Bone marrow (tissue), 2 donors: ENCODE measurements at places on chromosomes 6 and 20.

DNA sequence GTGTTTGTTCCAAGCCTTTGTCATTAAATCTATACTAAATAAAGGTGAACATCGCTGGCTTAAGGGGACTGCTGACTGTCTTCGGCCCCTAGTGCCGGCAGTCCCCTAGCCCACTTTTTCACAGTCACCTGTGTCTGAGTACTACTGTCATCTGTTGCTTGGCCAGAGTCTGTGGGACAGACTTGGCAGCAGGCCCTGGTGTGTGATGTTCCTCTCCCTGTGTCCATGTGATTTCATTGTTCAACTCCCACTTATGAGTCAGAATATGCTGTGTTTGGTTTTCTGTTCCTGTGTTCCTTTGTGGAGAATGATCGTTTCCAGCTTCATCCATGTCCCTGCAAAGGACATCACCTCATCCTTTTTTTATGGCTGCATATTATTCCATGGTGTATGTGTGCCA lies 133.4 kb downstream of the HAO1 start:
- no peak for DNase-seq

GRCh38 chr6:84371681-84372080 lies 144.2 kb upstream of the CEP162 start:
- DNase-seq = no peak

- no peak for DNase-seq
Observed at GRCh38 chr20:19531446-19531845, 226.6 kb upstream of the RIN2 start.

DNA sequence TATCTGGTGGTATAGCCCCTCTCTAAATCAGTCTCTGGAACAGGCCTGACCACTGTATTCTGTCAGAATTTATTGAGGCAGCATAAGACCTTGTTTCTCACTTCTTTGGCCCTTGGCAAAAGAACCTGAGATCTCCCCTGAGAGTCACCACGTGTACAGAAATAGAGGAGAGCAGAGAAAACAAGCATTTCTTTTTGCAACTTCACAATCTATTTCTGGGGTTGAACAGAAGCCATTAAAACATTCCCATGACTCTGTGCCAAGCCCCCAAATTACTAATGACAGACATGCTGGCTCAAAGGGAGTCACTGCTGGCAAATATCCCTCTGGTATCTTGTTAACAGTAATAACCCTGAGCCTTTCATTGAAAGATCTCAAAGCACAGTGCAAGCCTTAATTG lies 395.3 kb downstream of the MAFB start:
- DNase-seq = no peak

- DNase-seq = no peak
Observed at GRCh38 chr20:59939879-59940128, 301 bp downstream of the PPP1R3D start.

DNA sequence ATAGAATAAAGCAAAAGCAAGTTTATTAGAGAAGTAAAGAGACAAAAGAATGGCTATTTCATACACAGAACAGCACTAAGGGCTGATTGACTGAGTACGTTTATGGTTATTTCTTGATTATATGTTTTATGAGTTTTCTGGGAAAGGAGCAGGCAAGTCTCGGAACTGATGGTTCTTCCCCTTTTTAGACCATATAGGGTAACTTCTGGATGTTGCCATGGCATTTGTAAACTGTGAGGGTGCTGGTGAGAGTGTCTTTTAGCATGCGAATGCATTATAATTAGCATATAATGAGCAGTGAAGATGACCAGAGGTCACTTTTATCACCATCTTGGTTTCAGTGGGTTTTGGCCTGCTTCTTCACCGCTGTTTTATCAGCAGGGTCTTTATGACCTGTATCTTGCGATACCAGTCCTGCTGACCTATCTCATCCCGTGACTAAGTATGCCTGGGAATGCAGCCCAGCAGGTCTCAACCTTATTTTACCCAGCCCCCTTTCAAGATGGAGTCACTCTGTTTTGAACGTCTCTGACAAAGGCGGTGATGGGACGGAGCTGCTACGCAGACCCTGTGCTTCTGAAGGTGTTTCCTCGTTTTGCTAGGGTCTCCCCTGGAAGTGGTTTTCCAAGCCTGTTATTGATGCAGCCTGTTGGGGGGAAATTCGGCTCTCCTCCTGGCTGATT lies 45.4 kb upstream of the BMP6 start:
- no peak for DNase-seq

- DNase-seq = no peak
Observed at GRCh38 chr6:24460966-24461365, 28.4 kb downstream of the GPLD1 start.

- no peak for DNase-seq
Observed at GRCh38 chr6:155436981-155437749, 18.5 kb downstream of the NOX3 start.

DNA sequence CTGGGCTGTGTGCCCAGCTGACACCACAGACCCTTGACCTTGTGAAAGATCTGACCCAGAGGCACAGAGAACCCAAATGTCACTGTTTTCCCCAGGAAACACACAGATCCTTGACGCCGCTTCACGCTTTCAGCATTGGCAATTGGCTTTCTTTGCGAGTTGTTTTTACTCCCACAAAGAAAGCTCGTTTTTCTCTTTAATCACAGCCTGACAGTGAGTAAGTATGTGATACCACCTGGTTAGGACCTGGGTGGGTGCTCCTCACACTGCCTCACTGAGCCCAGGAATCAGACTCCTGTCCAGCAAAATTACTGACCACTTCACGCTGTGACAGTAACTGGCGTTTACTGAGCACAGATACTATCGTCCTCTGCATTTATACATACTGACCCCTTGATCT lies 13.0 kb downstream of the RPL10A start:
- no peak for DNase-seq

DNA sequence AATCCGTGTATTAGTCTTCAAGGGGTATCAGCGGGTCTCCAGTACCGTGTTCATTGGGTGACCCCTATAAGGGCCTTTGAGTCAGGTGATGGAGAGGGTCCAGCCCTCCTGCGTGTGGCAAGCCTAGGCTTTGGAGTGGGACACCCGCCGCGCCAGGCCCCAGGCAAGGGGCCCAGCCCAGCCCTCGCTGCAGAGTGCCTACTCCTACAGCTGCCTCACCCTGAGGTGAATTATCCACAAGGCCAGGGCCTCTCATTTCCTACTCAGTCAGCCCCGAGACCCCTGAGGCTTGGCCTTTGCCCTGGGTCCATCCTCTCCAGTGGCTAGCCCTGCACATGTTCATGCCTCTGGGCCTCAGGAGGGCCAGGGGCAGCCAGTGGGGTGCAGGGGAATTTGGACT lies 45.1 kb downstream of the TMEM242 start:
- DNase-seq = no peak

DNA sequence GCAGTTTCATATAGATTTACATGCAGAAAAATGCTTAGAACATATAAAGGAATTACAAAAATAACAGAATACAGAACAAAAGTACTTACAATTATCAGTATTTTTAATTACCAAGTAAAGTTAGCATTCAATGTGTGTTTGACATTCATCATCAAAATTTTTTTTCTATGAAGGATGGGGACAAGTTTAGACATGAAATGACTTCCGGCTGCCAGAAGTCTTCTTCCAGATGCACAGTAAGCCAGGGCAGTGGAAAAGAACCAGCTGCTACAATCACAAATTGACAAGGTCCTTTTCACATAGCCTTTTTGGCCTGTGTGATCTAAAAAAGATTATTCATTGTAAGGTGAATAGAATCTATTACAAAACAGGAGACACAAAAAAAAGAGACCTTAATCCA lies 73.8 kb downstream of the HUS1B start:
- DNase-seq = no peak

DNA sequence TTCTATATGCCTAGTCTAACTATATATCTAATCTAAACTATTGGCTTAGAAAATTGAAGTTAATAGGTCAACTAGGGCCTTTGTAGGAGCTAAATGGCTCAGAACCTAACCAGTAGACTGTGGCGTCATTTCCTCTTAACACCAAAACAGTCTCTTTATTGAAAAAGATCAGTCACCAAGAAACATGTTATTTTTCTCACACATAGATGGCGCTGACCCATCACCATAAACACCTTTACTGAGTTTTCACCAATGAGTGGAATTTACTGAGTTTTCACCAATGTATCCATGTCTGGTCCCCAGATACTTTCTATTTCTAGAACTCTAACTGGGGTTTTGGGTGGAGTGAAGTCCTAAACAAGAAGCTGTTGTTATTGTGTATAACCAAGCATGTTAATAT lies 636.0 kb downstream of the BCKDHB start:
- peak; percentile 2 for DNase-seq

- DNase-seq = peak; percentile 3
Observed at GRCh38 chr6:45728674-45729073, 287.0 kb downstream of the CLIC5 start.

- no peak for DNase-seq
Observed at GRCh38 chr20:50278377-50278683, 87.7 kb downstream of the CEBPB start.

DNA sequence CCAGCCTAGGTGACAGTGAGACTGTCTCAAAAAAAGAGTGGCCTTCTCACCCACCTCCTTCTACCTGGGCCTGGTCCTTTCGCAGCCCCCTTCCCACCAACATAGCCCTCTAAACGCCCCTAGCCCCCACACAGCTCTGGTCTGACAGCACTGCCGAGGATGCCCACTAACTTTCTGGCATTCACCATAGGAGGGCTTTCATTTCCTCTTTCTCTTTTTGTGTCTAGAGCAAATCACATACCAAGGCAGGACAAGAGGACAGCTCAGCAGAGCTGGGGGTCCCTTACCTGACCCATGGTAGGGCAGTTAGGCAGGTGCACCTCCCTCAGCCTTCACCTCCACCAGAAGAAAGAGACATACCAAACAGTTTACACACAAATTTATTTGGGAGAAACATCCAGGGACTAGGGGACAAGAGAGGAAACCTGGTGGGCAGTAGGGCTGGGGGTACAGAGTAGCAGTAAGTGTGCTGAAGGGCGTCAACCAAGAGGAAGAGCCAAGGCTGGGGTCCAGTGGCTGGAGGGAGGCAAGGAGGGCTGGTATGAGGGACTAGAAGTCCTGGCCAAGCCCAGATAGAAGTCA lies 4.5 kb downstream of the LY6G5C start:
- no peak for DNase-seq

GRCh38 chr6:108510461-108511319 lies 50.0 kb upstream of the FOXO3 start:
- no peak for DNase-seq

DNA sequence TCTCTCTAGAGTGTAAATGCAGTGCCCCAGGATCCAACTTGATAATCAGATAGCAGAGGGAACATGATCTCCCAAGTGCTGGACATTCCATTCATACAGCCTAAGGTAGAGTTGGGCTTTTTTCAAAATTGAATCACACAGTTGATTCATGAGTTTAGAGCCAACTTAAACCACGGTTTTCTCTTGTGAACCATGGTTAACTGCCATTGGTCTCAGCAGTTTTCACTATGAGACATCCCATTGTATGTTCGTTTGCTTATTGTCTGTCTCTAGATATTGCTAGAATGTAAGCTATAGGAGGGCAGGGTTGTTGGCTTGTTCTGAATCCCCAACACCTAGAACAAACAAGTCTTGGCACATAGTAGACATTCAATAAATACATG lies 37.2 kb upstream of the TAF8 start:
- DNase-seq = no peak

DNA sequence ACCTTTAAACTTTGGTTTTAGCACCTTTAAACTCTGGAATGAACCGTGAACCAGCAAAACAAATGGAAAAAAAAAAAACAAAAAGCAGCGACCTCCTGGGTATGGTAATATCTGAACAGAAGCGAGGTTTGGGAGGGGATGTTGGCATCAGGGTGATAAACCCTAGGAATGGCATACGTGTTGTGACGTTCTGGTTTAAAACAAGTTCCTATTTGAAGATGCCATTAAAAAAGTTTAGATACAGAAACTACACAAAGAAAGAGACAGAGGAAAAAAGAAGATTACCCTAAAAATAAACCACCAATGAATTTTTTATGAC lies 60.4 kb downstream of the ATXN1 start:
- DNase-seq = no peak

DNA sequence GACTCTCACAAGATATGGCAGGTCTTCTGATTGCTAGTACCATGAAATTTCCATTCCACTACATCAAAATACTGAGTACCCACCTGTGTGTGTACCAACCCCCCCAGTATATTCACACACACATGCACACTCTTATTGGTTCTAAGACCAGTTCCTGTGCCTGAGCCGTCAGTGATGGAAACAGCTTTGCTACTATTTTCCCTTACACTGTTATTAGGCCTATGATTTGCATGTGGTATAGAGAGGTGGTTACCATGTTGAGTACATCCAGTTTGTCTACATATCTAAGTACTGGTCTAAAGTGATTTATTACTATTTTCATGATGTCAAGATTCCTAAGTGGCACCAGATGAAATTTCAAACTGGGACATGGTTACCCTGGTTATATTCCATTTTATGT lies 459.9 kb downstream of the BCKDHB start:
- no peak for DNase-seq

- DNase-seq = no peak
Observed at GRCh38 chr6:157266274-157267101, 56.8 kb downstream of the TMEM242 start.

- DNase-seq = no peak
Observed at GRCh38 chr6:112360498-112360897, 13.4 kb downstream of the RFPL4B start.

DNA sequence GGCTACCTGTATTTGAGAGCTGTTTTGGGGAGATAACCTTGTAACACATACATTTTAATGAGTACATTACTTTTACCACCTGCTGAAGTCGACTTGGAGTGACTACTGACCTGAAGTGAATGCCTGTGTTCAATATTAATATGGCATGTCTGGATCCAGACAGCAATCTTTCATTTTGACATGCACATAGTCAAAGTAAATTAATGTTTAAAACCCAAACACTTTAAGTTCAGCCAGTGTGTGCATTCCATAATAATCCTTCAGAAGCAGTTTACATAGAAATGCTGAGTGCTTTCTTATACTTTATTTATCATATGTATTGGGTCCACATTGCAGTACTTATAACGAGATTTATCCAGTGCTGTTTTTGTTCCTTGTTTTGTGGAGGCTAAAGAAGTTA lies 38.0 kb downstream of the CDKAL1 start:
- DNase-seq = no peak

- DNase-seq = no peak
Observed at GRCh38 chr20:5810800-5811422, 60.7 kb downstream of the SHLD1 start.

DNA sequence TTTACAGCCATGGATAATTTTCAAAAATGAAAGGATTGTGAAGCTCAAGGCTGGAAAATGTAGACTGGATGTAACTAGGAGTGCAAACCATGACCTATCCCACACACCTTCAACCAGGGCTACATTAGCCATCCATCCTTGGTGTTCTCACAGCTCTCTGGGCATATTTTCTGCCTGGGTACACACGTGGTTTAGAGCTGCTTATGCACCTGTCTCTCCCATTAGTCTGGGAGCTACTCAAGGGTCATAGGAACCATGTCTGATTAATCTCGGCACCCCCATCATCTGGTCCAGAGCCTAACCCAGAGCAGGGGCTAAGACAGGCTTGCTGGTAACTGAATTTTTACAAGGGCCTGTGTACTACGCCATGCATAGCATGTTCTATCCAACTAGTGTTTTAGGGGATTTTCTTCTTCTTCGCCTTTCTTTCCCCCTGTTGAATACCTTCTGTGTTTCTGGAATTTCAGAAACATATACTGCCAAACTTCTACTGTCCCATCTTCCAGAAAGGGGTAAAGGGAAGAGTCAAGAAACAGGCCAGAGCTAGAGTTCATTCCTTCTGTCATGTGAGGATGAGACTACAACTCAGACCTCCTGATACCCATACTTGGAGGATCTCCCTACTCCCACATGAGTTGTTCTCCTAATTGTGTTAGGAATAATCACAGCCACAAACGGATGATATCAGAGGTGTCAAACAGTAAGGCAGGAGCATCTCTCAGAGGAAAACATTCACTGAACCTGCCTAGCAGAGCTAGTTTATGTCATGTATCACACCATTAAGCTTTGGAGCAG lies 25.4 kb upstream of the FAM83C start:
- DNase-seq = no peak
